ENCODE measurements at places on chromosomes 4 and X. TPM values are rescaled to one million over a fixed set of nuclear protein-coding genes. Genes with fewer than 3 reads are reported as not detected.

DNA sequence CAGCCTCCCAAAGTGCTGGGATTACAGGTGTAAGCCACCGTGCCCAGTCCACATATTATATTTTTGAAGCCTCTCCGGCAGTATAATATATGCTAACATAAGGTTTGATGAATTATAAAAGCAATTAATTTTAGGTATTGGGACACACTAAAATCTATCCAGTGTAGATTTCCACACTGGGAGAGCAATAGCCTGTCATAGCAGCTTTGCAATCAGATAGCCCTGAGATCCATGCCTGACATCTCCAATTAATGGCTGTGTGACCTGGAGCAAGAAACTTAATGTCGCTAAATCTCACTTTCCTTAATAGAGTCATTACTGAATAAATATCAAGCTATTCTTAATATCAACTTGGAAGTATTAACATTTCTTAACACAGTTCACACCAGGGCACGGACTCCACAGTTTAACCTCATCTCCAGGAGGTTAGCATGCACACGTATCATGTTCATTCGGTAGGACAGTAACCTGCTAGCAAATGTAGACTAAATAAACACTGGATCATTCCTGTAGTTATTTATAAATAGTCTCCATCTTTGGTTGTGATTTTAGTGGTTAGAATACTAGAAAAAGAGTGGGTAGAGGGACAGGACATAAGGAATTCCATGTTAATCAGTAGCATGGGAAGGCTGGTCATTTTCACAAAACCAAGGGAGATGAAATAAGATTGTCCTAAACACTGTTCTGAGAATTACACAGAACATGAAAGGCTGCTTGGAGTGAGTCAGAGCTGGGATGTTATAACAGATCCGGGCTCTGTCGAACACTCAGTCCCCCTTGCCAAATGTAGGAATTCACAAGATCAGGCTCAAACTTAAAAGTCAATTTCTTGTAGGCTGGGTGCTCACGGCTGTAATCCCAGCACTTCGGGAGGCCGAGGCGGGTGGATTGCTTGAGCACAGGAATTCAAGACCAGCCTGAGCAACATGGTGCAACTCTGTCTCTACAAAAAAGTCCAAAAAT lies 254.7 kb downstream of the PALLD start:
- DNase-seq = no peak

GRCh38 chr4:188869581-188869980 lies 730.3 kb downstream of the TRIML1 start:
- DNase-seq = no peak

- no peak for DNase-seq
Observed at GRCh38 chr4:113905301-113905700, 74.1 kb downstream of the ARSJ start.

- no peak for DNase-seq
Observed at GRCh38 chr4:85787133-85787532, 312.2 kb downstream of the ARHGAP24 start.

DNA sequence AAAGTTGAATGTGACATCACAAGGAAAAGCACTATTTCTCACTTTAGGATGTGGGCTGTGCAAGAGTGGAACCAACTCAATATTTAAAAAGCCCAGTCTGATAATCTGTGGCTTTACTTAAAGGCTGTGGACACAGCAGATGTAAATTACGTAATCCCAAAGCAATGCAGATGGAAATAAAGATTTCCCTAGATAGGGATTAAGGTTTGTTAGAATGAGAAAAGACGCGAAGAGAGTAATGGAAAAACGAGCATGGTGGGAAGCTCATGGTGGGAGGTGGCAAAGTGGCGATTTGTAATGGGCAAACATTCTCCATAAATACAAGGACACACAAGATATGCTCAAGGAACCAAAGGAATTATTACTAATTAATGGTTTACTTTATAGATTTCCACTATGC lies 985.5 kb downstream of the FSTL5 start:
- no peak for DNase-seq

GRCh38 chrX:21939906-21940305 lies 603 bp upstream of the SMS start:
- no peak for DNase-seq

DNA sequence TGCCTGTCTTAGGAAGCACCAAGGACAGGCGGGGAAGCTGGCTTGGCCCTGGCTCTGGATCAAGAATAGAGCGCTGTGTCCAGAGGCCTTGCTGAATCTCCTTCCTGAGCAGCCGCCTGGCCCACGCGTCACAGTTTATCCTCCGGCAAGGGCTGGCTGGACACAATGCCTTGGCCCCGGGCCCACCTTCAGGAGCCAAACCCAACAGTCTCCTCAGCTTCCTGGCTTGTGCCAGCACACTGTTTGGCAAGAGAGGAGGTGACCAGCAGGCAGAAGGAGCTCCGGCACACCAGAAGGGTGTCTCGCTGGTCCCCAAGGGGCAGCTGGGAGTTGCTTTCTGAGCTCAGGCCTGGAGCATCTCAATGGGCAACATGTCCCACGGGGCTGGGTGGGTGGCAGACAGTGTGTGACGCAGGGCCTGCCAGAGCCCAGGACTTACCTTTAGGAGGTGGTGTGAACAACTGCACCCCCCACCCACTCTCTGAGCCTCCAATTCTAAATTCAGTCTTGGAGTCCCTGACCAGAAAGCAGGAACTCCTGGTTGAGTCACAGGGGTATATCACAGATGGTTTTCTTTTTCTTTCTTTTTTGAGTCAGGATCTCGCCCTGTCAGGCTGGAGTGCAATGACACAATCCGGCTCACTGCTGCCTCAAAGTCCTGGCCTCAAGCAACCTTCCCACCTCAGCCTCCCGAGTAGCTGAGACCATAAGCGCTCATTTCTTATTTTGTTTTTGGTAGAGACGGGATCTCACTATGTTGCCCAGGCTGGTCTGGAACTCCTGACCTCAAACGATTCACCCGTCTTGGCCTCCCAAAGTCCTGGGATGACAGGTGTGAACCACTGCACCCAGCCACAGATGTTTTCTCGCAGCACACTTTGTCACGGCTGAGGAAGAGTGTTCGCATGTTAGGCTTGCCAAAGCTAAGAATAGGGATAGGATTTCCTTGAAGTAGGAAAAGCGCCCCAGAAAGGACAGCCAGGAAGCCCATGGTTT lies 361.2 kb downstream of the BCOR start:
- DNase-seq = no peak

- no peak for DNase-seq
Observed at GRCh38 chrX:17053502-17053901, 107.0 kb downstream of the REPS2 start.

DNA sequence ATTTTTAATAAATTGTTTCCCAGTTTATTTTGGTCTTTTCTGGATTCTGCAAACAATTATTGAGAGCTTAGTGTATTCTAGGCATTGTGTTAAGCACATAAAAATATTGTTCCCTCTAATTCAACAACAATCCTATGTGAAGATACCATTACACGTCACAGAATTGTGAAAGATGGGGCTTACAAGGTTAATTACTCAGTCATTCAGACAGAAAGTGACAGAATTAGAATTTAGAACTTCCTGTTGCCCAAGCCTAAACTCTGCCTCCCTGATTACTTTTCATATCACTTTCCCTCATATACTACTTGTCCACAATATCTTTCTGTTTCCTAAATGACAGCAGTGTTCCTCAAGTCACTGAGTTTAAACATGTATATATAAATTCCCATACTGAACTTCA lies 186.7 kb upstream of the VEGFC start:
- no peak for DNase-seq

DNA sequence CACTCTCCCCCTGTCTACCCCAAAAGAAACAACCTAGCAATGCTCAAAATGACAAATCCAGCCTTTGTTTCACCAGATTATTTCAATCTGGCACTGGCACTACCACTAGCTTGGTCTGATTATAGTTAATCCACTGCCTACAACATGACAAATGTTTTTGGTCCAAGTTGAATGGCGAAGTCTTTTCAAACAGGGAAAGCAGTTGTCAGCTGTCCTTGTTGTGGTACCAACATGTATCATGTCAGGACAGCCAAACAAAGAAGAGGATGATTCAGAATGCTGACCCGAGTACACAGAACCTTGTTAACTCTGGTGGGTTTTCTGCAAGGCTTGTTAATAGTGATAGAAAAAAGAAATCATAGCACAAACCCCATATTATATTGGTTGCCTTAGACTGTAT lies 160.8 kb upstream of the ANK2 start:
- DNase-seq = no peak

GRCh38 chr4:40221744-40222143 lies 24.9 kb downstream of the RHOH start:
- DNase-seq = no peak

GRCh38 chr4:13599159-13599558 lies 28.4 kb downstream of the BOD1L1 start:
- DNase-seq = no peak

DNA sequence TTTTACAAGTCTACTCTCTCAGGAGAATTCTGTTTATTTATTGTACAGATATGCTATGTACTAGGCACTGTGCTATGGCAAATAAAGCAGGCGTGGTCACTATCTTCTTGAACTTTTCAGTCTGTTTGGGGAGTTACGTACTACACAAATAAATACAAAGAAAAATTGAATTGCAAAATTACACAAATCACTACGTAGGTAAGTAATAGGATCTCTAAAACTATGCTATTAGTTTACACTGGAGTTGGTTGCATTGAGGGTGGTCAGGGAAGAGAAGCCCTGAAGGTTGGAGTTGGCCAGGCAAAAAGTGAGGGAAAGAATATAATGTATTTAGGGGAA lies 75.7 kb downstream of the GAB1 start:
- no peak for DNase-seq

DNA sequence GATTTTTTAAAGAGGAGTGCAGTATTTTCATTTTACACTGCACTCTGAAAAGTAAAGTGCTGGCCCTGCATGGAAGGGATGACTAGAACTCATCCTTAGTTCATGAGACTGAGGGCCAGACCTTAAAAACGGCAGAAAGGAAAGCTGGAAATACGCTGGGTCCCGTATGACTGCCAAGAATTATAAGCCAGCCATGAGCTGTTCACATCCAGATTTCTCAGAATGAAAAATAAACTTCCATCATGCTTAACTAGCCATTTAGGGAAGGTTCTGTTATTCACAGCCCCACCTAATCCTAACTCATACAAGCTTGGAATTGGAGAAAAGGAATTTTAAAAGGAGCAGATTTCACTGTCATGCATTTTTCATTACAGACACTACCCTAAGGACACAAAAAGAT lies 894.4 kb downstream of the FAT4 start:
- DNase-seq = no peak

DNA sequence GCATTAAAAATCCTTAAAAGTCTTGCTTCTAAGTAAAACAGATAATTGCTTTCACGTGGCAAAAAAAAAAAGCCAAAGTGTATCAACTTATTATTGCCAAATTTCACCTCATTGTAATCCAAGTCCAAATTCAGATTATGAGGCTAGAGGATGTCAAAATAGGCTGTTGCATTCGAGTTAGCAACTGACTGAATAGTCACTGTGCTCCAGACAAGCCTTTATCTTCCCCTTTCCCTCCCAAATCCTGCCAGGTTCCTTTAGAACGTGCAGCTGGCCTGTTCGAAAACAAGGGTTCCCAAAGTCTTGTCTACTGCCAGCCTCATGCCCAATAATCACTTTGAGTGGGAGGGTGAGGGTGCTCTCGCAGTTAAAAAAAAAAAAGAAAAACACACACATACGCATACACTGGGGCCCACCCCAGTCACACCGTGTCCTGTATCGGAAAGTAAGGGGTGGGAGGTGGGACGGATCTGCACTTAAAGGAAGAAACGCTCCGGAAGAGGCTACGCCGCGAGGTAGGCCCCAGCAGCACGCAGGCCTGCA lies 603 bp downstream of the MAD2L1 start:
- DNase-seq = no peak

DNA sequence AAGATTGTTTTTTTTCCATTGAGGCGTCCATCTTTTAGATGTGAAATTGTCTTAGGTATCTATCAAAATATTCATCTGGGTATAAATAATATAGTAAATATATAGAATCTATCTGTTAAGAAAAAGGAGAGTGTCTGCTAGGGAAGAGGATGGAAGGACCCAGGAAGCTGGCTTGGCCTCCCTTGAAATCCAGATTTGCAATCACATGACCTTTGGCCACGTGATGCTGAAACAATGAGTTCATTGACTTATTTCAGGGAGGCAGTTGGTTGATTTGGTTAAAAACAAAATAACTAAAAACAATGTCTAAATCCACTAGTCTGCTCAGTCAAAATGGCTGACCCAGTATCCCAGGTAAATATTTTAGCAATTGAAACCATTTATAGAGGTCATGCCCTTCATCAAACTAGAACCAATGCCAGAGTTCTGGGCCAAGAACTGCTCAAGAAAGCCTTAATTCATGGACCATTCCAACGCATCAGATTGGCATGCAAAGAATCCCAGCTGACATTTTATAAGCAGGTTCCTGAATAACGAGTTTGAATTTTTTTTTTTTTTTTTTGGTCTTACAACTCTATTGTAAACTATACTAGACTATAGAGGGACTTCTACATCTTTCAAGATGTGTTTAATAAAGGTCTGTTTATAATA lies 172.7 kb downstream of the MID1 start:
- no peak for DNase-seq

DNA sequence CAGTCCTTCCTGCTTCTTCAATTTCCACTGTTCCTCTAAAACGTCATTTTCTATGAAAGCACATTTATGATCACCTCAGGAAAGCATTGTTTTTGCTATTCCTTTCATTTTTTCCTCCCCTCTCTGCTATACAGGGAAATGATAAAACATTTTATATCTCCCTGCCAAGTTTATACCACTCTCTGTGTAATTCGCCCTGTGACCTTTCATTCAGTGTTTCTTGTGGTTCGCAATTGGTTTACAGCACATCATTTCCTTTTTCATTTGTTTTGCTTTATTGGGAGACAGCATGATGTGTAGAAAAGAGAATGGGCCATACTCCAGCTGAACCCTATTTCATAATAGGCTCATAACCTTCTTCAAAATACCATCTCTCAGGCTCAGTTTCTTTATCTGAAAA lies 99.9 kb upstream of the RAPGEF2 start:
- no peak for DNase-seq

GRCh38 chr4:60384516-60384915 lies 815.6 kb upstream of the ADGRL3 start:
- DNase-seq = no peak

- DNase-seq = no peak
Observed at GRCh38 chr4:127048376-127049044, 584.2 kb upstream of the INTU start.

- no peak for DNase-seq
Observed at GRCh38 chrX:82658492-82658891, 849.6 kb upstream of the POU3F4 start.

- DNase-seq = no peak
Observed at GRCh38 chr4:113049421-113050370, at the start of gene ANK2. TSS of gene ANK2 (plus strand) at chr4:113049653. CDS start at chr4:113049729, 76 bp downstream.

Gene GPM6B
- total RNA-seq = not detected

Gene IL9R
- 52.7 TPM for total RNA-seq

Gene SLC49A3
- 0.84 TPM for total RNA-seq

Gene COX7B2
- total RNA-seq = not detected

Gene TLL1
- not detected for total RNA-seq

Gene YY2
- total RNA-seq = 2.6 TPM

Gene SERTM2
- not detected for total RNA-seq

Gene CCDC158
- not detected for total RNA-seq

Gene NOX1
- not detected for total RNA-seq

Data from naive thymus-derived CD4-positive, alpha-beta T cell (primary cell).